ENCODE measurements at places on chromosomes 7 and 10. TPM values are rescaled to one million over a fixed set of nuclear protein-coding genes. Genes with fewer than 3 reads are reported as not detected.

DNA sequence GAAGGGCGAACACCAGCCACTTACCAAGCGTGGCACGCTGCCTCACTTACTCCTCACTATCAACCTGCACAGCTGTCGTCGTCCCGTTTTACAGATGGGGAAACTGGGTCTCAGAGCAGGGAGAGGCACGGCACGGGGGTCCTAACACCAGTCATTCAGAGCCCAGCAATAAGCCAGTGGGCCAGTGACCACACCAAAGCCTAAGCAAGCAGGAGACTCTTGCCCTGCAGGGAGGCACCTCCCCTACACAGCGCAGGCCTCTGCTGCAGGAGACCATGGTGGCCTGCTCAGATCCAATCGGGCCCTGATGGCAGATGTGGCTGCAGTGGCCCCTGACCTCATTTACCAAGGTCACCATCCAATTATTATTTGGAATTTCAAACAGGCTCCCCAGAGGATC lies 4.8 kb downstream of the SLIT1 start:
- DNase-seq: peak; percentile 22

- no peak for DNase-seq
Measured at GRCh38 chr10:6624392-6624791, 44.3 kb upstream of the PRKCQ start.

- no peak for DNase-seq
Measured at GRCh38 chr10:124544711-124545110, 83.1 kb downstream of the LHPP start.

- no peak for DNase-seq
Measured at GRCh38 chr10:34585422-34586112, 229.5 kb downstream of the PARD3 start.

DNA sequence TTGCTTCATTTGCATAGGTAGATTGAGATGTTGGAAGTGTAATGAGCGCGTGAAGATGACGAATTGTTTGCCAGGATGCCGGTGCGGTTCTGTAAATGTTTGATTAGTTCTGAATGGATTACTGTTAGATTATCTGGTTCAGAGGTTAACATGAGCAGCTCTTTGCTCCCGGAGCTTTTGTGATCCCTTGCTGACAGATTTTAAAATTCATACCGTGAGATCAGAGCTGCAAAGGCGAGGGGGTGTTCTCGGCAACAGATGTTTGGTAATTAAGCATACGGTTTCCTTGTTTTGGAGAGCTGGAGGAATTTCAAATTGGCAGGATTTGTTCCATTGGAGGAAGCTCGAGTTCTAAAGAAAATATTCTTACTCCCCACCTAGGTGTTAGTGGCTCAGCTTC lies 237.8 kb upstream of the GPR26 start:
- DNase-seq: no peak

GRCh38 chr7:88566162-88566729 lies 193.3 kb upstream of the ZNF804B start:
- no peak for DNase-seq

- no peak for DNase-seq
Measured at GRCh38 chr10:43707770-43708169, 59.1 kb upstream of the ZNF32 start.

NKX1-2 gene
- 0.33 TPM for total RNA-seq

GPRIN2 gene
- total RNA-seq: 6.9 TPM

DNA sequence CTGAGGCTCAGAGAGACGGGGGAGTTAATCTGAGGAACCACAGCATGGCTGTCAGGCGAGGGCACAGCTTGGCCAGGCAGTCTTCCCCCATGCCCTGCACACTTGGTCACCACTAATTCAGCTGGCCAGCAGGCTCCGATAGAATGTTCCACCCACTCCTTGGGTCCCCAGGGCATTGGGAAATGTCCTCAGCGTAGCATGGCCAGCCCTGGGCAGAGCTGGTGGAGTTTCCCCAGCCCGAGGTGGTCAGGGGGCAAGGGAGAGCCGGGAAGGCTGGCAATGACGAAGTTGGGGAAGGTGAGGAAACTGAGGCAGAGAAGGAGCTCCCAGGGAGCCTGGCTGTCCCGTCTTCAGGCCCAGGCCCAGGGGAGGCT lies 12.1 kb upstream of the GRIFIN start:
- no peak for DNase-seq

DNA sequence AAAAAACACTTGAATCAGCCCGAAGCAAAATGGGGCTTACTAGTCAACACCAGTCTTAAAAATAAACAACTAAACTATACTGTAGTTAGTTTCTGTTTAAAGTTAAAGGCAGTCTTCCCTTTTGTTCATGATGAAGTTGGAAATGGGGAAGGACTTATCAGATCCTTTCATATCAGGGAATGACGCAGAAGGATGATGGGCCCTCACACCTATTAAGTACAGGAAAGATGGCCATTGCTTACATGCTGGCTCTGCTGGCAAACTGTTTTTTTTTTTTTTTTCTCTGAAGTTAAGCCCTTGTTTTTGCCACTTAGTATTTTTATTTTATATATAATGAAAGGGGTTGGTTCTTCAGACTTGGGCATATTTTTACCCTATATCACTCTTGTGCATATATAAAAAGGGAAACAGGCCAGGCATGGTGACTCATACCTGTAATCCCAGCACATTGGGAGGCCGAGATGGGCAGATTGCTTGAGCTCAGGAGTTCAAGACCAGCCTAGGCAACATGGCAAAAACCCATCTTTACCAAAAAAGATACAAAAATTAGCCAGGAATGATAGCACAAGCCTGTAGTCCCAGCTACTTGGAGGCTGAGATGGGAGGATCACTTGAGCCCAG lies 16.6 kb upstream of the NRBF2 start:
- no peak for DNase-seq

DNA sequence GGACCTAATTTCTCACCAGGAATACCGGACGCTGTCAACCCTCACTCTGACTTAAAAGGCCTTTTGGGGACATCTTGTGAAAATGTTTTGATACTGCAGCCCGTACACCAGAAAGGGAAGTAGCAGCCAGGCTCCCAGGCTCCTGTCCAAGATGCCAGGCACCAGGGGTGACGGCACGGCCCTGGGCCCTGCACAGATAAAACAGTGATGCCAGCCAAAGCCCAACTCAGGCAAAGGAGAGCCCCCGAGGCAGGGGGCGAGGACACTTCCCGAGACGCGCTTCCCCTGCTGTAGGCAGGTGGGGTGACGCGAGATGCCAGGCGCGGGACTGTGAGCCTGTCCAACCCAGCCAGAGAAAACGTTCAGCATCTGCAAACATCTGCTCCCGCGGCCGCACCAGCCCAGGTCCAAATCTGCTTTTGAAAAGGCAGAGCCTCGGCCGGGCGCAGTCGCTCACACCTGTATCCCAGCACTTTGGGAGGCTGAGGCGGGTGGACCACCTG lies 15.7 kb downstream of the ZFAND2A start:
- DNase-seq: no peak

GRCh38 chr10:33111488-33112051 lies 153.5 kb upstream of the ITGB1 start:
- DNase-seq: no peak

DNA sequence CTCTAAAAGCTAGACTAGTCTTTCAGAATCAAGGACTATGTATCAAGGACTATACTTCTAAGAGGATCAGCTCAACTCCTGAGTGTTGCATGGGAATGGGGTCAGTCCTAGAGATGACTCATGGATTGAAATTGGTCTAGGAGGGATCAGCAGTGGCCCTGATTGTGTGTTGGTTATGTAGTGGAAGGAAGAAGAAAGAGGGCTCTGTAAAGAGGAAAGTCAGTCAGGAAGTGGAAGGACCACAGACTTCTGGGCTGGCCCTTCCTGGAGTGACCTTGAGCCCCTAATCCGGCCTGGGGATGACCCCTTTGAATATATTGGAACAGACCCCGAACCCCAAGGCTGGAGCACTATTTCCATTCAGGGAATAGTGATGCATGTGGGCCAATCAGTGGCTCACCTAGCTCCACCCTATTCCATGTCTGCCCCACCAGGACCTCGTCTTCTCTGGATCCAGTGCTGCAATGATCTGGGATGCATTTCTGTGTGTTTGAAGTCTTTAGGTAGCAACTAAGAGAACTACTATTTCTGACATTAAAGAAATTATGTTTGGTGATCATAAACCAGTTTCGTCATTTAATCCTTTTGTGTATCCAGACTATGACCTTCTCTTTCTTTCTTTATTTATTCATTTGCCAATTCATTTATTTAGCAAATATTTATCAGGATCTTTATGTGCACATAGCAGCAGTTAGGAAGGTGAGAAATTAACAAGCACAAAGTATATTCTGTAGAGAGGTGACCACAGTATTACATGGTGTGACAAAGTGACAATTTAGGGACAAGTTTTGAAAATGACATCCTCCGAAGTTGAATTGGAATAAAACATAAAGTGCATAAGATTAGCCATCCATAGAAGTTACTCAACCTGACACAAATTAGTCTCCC lies 48.6 kb upstream of the KIF5B start:
- DNase-seq: no peak

DNA sequence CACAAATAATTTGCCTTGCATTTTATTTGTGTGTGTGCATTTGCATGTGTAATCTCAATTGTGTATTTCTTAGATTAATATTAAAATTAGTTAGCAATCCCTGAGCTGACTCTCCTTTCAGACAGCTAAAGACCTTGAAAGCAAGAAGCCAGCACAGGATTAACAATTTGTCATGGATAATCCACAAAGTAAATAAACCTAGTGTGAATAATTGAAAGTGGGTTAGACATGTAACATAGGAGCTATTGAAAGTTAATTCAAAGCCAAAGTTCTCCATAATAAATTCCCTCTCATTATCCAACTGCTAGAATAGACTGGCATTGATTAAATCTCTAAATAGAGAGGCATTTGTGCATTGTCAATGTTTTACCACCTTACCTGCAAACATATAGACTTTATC lies 326.1 kb downstream of the PLXDC2 start:
- no peak for DNase-seq

ZNF467 gene
- 5.0 TPM for total RNA-seq

DNA sequence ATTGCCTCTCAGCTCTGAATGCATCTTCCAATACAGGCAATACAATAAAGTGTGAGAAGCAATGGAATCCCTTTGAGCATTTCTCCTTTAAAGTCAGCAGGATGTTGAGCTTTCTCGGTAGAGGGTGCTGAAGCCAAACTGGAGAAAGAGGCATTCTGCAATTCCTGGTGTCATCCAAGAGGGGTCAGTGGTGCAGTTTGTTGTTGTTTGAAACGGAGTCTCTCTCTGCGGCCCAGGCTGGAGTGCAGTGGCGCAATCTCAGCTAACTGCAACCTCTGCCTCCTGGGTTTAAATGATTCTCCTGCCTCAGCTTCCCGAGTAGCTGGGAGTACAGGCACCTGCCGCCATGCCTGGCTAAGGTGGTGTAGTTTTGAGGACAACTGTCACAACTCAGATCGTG lies 486.5 kb downstream of the CALN1 start:
- no peak for DNase-seq

TMEM229A gene
- not detected for total RNA-seq

DENND2A gene
- total RNA-seq: 6.9 TPM

- no peak for DNase-seq
Measured at GRCh38 chr10:30445711-30446110, 11.7 kb downstream of the MAP3K8 start.

TACR2 gene
- total RNA-seq: 3.2 TPM

MNX1 gene
- total RNA-seq: 0.15 TPM

DNA sequence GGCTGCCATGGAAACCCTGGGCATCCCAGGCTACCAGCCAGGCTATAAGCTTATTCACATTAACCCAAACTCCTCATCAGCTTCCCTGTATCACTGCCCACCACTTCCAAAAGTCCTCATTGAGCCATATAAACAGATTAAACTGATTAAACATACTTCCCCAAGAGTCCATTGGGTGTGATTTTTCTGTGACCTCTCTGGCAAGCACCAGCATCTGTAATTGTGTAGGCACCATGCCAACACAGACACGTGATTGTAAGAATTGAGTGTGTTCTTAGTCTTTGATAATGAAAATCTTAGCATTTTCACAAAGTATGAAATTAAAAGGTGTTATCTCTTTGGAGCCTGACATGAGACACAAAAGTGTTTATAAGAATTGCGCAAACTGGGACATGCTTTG lies 679.3 kb downstream of the TYW1 start:
- DNase-seq: no peak

AGR2 gene
- total RNA-seq: 72.8 TPM

PCGF6 gene
- 13.9 TPM for total RNA-seq

GRCh38 chr7:40784176-40784575 lies 649.4 kb downstream of the SUGCT start:
- DNase-seq: no peak

DNA sequence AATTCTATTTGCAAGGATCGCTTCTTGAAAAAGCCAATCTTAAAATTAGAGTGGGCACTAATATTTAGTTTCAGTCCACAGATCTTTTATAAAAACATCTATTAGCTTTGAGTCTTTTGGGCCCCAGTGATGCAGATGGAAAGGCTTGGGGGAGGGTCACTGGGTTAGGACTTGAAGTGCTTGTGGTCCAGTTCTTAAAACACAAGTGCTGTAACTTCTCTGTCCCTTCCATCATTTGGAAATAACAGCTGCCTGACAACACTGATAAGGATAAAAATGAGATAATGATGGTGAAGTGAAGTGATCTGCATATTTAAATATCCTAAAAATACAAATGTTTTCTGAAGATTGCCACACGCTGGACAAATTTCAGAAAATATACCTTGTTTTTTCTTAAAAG lies 37.1 kb upstream of the ZRANB1 start:
- DNase-seq: no peak

- no peak for DNase-seq
Measured at GRCh38 chr7:22812353-22812752, 10.3 kb downstream of the TOMM7 start.

DNA sequence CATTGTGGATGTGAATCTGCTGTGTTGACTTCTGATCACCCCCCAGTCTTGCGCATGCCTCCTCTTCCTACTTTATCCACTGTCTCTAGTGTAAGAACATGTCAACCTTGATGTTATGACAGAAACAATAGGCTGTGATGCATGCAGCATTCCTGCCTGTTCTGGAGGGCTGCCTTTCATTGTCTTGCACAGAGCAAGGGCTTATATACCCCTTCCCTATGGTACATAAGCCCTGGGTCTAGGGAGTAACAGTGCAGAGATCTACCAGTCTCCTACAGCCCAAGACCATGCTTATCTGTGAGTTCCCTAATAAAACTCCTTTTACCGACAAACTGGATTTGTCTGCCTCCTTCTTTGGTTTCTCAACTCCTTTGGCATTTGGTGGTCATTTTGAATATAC lies 177.0 kb upstream of the STK17A start:
- no peak for DNase-seq

DNA sequence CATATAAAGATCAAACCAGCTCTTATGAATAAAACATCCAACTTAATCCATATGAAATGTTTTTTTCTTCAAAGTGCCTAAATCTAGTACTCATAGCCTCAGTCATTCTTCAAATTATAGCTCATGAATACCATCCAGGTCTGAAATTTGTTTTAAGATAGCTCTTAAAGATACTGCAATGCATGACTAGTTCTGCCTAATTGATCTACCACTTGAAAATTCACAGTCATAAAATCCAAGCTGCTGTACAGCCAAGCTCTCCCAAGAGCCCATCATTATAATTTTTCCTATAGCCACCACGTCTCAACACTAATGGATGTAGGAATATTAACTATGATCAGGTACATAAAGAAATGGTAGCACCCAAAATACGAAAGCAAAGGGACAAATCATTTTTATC lies 87.9 kb upstream of the RNF148 start:
- DNase-seq: no peak

GRCh38 chr7:89133357-89133756 lies 337.8 kb upstream of the TEX47 start:
- no peak for DNase-seq

Data from breast epithelium (tissue), 4 donors.